ENCODE measurements at places on chromosomes 4 and X. TPM values are rescaled to one million over a fixed set of nuclear protein-coding genes. Genes with fewer than 3 reads are reported as not detected.

GRCh38 chrX:130682990-130683389, 220.0 kb downstream of the ENOX2 start:
- DNase-seq: no peak

DNA sequence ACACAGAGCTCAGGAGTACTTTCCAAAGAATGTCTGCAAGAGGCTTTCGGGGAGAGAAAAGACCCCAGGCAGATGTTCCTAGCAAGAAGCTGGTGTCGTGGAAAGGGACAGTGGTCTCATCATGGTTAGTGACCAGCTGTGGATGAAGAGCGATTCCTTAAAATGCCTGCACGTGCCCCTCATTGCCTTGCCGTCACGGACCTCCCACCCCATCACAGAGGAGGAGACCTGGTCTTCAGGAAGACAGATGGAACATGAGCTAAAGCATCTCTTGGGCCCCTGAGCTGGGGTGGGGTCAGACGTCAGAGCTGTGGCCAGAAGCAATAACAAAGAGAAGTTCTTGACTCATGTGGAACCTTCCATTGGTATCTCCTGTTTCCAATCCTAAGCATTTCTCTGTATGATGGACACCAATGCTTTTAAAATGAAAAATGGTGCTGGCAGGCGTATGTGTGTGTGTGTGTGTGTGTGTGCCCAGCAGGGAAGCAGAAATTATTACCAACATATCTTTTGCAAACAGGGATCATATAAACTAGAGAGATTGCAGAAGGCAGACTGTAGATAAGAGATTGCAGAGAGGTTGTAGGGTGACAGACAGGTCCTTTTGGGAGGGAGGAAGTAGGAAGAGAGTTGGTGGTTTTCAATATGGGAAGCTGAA, 25.2 kb upstream of the ASMTL start:
- DNase-seq: no peak

- no peak for DNase-seq
Observed at GRCh38 chr4:6920171-6920570, 10.5 kb downstream of the TBC1D14 start.

DNA sequence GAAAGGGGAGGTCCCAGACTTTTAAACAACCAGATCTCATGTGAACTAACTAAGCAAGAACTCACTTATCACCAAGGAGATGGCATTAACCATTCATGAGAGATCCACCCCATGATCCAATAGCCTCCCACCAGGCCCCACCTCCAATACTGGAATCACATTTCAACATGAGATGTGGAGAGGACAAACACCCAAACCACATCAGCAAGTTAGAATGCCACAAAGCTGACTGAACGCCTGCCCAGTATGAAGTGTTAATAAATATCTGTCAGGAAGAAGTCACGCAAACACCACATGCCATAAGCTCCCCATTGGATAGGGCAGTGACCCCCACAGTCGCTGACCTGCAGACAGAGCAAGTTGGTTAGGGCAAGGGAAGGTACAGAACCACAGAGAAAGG, 14.3 kb downstream of the SLC10A6 start:
- no peak for DNase-seq

GRCh38 chr4:82753238-82753637, 45.4 kb downstream of the SCD5 start:
- DNase-seq: no peak

DNA sequence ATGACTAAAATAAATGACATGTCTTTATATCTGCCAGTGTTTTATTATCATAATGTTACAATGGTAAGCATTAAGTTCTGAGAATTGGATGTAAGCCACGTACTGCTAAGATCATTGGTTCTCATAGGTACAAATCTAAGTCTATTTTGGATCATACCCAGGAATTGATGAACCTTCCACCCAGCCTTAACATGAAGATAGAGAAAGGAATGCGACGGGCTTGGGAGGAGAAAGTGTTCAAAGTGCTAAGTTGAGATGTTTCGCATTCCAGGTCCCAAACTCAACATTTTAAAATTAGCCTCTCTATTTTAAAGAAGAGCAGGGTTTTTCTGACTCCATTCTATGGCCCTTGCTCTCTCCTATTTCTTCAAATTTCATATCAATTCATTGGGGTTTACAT, 54.9 kb upstream of the FRAS1 start:
- DNase-seq: no peak

DNA sequence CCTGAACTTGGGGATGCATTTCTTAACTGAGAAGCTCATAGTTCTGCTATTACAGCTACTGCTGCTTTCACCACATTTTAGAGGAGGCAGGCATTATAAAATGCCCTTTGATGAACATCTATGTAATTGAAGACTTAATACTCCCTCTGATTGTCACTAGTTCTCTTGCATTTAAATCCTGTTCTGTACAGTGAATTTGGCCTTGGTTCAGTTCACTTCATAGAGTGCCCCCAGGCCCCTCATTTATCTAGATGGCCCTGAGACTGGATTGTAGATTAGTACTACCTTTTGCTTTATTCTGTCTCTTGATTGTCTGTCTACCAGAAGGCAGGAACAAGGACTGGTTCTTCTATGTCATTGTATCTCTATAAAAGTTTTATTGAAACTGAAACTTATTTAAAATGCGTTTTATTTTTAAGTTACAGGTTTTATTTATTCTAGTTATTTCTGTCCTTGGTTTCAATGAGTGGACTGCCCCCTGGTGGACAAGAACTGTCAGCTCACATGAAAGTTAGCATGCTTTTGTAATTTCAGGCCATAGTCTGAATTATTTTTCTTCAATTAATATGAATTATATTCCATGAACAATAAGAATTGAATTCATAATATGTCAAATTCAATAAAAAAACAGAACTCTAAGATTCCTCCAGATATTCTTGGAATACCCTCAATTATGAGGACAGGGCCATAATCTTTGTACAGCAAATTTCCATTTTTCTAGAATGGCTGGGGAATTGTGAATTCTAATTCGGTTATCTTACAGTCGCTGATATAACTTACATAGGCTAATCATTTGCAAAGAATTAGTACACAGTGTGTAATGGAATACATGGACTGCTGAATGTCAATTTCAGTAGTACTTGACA, 47.2 kb upstream of the TMEM33 start:
- no peak for DNase-seq

GRCh38 chrX:10649265-10649664, 28.9 kb upstream of the MID1 start:
- no peak for DNase-seq

Gene FGB
- total RNA-seq: not detected

Gene LPAR4
- not detected for total RNA-seq

Gene STAP1
- total RNA-seq: not detected

Gene NOX1
- not detected for total RNA-seq

Gene IGBP1
- 58.9 TPM for total RNA-seq
